ENCODE measurements at places on chromosomes 16 and 17.
A peak's percentile ranks its signal among the peaks of the same experiment; 100 is the strongest.

DNA sequence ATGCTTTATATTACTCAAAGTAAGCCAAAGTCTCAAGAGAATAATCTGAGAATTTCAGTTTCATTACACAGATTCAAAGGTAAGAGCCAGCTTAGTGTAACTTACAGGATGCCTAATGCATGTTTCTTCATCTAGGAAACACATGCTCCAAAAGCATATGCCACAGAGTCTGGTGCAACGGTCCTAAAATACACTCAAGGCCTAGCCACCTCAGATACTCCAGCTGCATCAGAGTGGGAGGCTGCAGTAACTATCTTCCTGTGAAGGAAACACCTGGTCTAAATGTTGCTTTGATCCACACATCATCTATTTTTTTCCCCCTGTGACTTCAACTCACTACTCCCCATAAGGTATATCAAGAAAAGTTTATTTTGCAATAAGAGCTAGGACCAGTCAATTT lies 51.6 kb upstream of the CORO6 start:
- DNase-seq = no peak

- no peak for DNase-seq
These were observed 99.9 kb downstream of the CDK5R1 start for GRCh38 chr17:32586666-32587065.

- DNase-seq = peak; percentile 47
These were observed 11.1 kb downstream of the TSPOAP1 start for GRCh38 chr17:58317421-58318064.

DNA sequence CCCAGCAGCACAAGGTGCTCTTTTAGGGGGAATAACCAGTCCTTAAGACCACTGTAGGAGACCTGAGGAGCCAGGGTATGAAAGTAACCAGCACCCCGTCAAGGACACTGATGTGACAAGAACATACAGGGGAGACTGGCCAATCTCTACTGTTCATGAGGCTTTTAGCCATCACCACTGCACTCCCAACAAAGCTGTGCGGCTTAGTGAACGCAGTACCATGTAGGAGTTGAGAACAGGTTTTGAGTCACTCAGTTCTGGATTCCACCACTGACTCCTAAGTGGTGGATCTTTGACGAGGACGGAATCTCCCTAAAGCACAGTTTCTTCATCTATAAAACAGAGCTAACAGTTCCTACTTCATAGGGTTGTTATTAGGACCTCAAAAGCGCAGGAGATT lies 26.8 kb downstream of the COG4 start:
- DNase-seq = no peak

DNA sequence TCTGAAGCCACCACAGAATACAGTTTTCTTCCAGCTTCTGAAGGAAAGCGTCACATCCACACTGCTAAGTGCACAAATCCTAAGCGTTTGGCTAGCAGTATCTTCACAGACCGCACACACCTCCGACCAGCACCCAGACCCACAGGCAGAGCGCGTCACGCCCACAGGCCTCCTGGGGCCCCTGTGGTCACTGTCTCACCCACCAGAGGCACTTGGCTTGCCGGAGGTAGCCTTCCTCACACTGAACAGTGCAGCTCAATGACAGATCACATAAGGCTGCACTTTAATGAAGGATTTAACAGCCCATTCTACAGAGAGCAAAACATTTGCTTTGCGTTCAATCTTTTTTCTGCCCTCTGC lies 21.2 kb downstream of the SPHK1 start:
- DNase-seq = no peak

- DNase-seq = no peak
These were observed 256.4 kb upstream of the IRX3 start for GRCh38 chr16:54542805-54543505.

- DNase-seq = no peak
These were observed 133.2 kb downstream of the NPIPB5 start for GRCh38 chr16:22643886-22644285.

GRCh38 chr17:10120749-10121148 lies 77.7 kb downstream of the GAS7 start:
- no peak for DNase-seq

- DNase-seq = no peak
These were observed 14.0 kb downstream of the CARD14 start for GRCh38 chr17:80183581-80184422.

DNA sequence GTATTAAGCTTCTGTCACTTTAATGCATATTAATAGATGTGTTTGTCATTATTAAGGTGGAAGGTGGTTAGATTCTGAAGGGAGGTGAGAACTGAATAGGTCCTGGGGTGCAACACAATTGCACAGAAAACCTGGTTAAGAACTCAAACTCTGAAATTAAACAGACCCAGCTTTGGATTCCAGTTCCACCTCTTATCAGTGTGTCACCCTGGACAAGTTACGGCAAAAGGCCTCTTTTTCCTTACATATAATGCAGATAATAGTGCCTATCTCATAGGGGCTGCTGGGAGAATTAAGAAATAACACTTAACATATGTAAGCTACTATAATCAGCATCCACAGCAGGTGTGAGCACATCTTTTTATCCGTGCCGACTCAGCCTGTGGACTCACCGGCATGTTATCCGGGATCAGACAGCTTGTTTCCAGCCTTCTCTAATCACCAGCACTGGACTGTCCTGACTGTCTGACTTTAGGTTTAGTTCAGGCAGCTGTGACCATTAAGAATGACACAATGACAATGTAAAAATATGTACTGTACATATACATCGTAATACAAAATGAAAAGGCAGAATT lies 31.4 kb downstream of the TEX2 start:
- no peak for DNase-seq
